H1 (cell line): ENCODE measurements at places on chromosomes 2 and 18.

GRCh38 chr18:58549814-58550339, 79.0 kb downstream of the ALPK2 start:
- no peaks in the 10 kb centered on the region for H3K27me3 ChIP-seq
- no peak overlapping the region for H3K4me3 ChIP-seq
- H3K36me3 ChIP-seq = no peaks in the 10 kb centered on the region
- H3K4me1 ChIP-seq = no peaks in the 10 kb centered on the region

DNA sequence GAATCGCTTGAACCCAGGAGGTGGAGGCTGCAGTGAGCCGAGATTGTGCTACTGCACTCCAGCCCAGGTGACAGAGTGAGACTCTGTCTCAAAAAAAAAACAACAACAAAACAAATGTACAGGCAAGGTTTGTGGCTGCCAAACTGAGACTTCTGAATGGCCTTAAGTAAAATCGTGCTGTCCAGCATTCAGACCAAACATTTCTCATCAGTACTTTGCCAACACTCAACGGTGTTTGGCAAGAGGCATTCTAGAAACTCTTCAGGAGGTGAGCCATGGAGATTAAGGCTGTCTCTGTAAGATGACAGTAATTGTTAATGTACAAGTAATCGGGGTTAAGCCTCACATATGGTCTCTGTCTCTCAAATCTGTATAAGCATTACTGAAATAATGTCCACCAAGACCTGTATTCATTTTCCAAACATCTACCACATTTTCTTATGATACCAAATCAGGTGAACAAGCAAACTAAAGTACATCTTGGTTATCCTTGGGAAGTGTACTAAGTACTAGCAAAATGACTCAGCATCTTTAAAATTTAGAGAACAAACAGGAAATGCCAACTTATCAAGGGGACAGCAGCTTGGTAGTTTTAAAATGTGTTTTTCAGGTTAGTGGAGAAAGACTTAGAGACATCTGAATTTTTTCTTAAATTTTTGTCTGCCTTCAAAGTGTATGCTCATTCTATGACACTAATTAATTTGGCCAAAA, 29.3 kb downstream of the SERPINE2 start:
- no peak overlapping the region for H3K27ac ChIP-seq
- H3K4me3 ChIP-seq = no peak overlapping the region
- H3K4me1 ChIP-seq = peaks cover 2% of the 10 kb centered on the region; the same call in 1 of the 2 replicates
- DNase-seq = no peak
- H3K36me3 ChIP-seq = no peaks in the 10 kb centered on the region

GRCh38 chr2:103484906-103485305, 723.1 kb downstream of the TMEM182 start:
- H3K36me3 ChIP-seq = no peaks in the 10 kb centered on the region
- H3K4me3 ChIP-seq = no peak overlapping the region
- H3K27me3 ChIP-seq = no peaks in the 10 kb centered on the region
- no peak for DNase-seq
- H3K27ac ChIP-seq = no peak overlapping the region

DNA sequence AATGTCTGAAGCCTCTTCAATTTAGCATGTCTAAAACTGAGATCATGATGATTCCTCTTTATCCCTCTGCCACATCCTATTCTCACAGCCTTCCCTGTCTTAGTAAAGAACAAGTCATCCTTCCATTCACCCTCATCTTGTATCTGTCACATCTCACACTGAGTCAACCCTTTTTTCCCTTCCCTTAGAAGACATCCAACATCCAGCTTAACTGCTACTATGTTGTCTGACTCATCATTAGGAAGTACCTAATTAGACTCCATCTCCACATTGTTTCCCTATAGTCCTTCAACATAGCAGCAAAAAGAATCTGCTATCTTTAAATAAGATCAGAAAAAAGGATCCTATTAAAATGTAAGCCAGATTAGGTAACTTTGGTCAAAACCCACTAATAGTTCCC, 85.2 kb upstream of the GRB14 start:
- H3K27ac ChIP-seq = no peak overlapping the region
- H3K27me3 ChIP-seq = no peaks in the 10 kb centered on the region
- H3K4me3 ChIP-seq = no peak overlapping the region
- DNase-seq = no peak
- no peaks in the 10 kb centered on the region for H3K4me1 ChIP-seq
- H3K36me3 ChIP-seq = no peaks in the 10 kb centered on the region

DNA sequence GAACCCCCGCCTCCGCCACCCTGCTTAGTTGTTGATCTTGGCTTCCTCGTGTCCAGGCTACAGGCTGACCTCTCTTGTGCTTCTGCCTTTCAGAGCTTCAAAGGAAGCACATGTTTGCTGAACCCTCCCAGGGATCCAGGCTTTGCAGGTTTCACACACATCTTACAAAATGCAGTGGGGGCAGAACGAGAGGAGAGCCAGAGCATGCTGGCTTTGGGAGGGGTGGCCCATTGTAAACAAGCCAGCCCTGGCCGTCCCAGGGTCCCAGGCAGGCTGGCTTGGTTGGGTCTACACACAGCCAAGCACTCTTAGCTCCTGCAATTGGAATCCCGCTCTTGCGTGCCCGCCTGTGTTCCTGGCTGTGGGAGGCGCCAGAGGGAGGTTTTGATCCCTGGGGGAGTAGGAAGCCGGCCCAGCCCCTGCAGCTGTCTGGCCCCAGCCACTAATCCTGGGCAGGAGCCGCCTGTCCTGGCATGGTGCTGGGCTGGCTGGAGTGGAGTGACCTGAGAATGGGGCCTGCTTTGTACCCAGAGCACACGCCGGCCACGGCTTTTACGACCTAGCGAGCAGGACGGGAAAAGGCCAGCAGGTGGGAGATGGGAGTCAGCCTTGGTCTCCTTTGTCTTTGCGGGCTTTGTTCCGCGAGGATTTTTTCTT, 53.9 kb downstream of the SH3BP4 start:
- H3K4me3 ChIP-seq = no peak overlapping the region; the same call in 1 of the 2 replicates
- H3K27me3 ChIP-seq = no peaks in the 10 kb centered on the region
- peak overlapping the region; percentile 43; the same call in 1 of the 2 replicates for H3K27ac ChIP-seq
- peaks cover 2% of the 10 kb centered on the region; the same call in 1 of the 2 replicates for H3K36me3 ChIP-seq
- peak; percentile 49 for DNase-seq
- peaks cover 13% of the 10 kb centered on the region for H3K4me1 ChIP-seq

DNA sequence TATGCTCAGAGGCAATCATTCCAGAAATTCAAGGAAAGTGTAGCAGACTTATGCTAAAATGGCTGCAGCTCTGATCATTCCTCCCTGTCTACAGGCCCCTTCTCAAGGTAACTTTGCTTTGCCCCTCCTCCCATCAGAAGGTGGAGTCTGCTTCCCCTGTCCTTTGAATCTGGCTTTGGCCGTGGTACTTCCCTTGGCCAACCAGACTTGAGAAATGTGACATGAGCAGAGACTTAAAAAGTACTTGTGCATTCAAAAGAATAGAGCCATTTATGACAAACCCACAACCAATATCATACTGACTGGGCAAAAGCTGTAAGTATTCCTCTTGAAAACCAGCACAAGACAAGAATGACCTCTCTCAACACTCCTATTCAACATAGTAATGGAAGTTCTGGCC, 59.5 kb upstream of the NCKAP5 start:
- no peak overlapping the region for H3K4me3 ChIP-seq
- no peak overlapping the region for H3K27ac ChIP-seq
- no peaks in the 10 kb centered on the region for H3K36me3 ChIP-seq
- no peak for DNase-seq
- no peaks in the 10 kb centered on the region for H3K27me3 ChIP-seq

DNA sequence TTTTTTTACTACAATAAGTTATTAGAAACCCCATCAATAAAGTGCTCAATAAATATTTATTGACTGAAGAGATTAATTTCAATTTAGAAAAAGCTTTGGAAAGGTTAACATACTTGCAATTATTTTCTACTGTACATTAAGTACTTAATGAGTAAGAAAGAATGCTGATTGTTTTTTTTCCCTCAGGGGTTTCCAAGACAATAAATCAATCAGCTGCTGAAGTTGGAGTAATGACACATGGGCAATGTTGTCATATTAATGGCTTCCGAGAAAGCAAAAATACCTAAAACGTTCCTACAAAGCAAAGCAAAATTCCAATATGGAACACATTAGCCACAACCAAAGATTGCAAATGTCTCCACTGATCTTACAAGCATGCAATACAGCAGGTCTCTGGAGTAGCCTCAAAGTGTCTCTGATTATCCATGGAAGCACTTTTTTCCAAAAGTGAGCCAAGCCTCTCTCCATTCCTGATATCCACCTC, 66.7 kb downstream of the ZC3H6 start:
- no peaks in the 10 kb centered on the region for H3K4me1 ChIP-seq
- no peaks in the 10 kb centered on the region for H3K36me3 ChIP-seq
- H3K4me3 ChIP-seq = no peak overlapping the region
- H3K27ac ChIP-seq = no peak overlapping the region

DNA sequence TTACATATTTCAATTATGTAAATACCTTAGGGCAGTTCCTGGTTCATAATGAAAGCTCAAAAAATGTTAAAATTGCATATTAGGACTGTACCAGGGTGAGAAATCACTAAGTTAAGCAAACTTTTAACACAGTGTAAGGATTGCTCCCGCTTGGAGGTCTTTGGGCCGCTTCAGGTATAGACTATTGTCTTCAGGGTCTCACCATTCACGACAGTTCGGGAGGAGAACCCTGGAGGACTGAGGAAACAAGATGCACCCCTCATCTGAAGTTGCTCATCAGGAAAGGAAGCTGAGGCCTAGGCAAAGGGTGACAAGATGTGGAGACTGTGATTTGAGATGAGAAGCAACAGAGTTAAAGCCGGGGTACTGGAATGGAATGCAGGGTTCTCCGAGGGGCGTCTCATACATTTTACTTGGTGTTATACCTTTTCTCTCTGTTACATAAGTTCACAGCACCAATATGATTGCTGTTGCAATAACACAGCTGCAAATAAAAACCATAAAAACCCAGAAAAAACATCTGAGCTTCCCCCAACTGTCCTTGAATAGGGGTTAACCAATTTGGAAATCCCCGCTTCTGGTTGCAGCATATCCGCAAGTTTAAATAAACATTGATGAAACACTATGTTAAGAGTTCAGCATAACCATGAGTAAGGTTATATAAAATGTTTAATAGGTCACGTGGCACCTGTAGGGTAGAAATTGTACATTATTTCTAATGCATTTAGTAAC, 40.1 kb downstream of the FBXO48 start:
- no peaks in the 10 kb centered on the region for H3K27me3 ChIP-seq
- H3K4me1 ChIP-seq = no peaks in the 10 kb centered on the region
- no peak overlapping the region for H3K27ac ChIP-seq
- H3K36me3 ChIP-seq = no peaks in the 10 kb centered on the region

- no peaks in the 10 kb centered on the region for H3K27me3 ChIP-seq
Observed at GRCh38 chr2:165202239-165202638, 1.6 kb downstream of the SCN3A start.
